Karpas-422 (cell line): ENCODE measurements at places on chromosomes 2 and 18. TPM values are rescaled to one million over a fixed set of nuclear protein-coding genes. Genes with fewer than 3 reads are reported as not detected.

- no peaks in the 10 kb centered on the region for H3K27me3 ChIP-seq
- no peak for DNase-seq
- no peaks in the 10 kb centered on the region for H3K4me1 ChIP-seq
- no peak overlapping the region for H3K4me3 ChIP-seq
- H3K36me3 ChIP-seq = no peaks in the 10 kb centered on the region
Measured at GRCh38 chr2:164479460-164479859, 141.8 kb downstream of the GRB14 start.

DNA sequence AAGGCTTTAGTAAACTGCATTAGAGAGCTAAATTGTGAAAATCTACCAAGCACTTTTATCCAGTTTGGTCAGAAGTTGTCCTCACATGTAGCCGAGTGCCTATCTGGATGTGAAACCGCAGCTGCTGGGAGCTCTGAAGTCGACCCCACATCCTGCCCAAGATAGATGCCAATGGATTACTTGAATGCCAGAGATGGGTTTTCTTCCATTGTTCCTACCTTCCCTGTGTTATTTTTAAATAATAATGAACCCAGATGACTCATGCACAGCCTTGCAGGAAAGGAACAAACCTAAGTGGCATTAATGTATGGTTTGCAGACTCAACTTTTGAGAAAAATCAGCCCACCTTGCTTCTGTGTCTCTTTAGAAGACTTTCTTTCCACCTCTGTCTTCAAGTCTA is 408.5 kb downstream of the FBXO15 start:
- no peaks in the 10 kb centered on the region for H3K27me3 ChIP-seq
- no peak overlapping the region for H3K27ac ChIP-seq
- no peaks in the 10 kb centered on the region for H3K4me1 ChIP-seq
- no peak overlapping the region for H3K4me3 ChIP-seq

GRCh38 chr2:204468746-204469429 is 76.4 kb upstream of the PARD3B start:
- H3K27me3 ChIP-seq = no peaks in the 10 kb centered on the region
- H3K36me3 ChIP-seq = no peaks in the 10 kb centered on the region
- no peak for DNase-seq
- H3K27ac ChIP-seq = no peak overlapping the region
- no peak overlapping the region for H3K4me3 ChIP-seq

GRCh38 chr2:235960011-235960715 is 208.0 kb downstream of the GBX2 start:
- H3K27ac ChIP-seq = no peak overlapping the region
- no peaks in the 10 kb centered on the region for H3K36me3 ChIP-seq
- H3K27me3 ChIP-seq = no peaks in the 10 kb centered on the region
- no peak for DNase-seq

DNA sequence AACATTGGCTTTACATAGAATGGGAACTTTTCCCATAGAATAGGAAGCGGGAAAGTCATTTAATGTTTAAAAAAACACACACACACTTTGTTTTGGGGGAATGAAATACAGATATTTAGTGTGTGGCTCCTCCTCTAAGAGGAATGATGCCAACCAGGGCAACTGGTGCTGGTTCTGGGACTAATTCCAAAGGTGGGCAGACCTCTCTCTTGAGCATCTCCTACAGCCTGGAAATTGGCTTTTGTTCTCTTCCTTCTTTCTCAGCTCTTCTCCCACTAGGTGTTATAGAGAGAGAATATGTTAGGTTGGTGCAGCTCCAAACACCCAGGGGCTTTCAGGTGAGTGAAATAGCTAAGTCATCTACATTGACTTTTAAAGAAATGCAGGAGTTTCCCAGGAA is 190.1 kb downstream of the RAD51AP2 start:
- DNase-seq = no peak
- H3K27me3 ChIP-seq = no peaks in the 10 kb centered on the region
- no peak overlapping the region for H3K4me3 ChIP-seq
- no peaks in the 10 kb centered on the region for H3K36me3 ChIP-seq

- H3K36me3 ChIP-seq = no peaks in the 10 kb centered on the region
- H3K4me1 ChIP-seq = no peaks in the 10 kb centered on the region
- H3K27ac ChIP-seq = no peak overlapping the region
- DNase-seq = no peak
- no peak overlapping the region for H3K4me3 ChIP-seq
- no peaks in the 10 kb centered on the region for H3K27me3 ChIP-seq
Measured at GRCh38 chr2:157603198-157603597, 25.5 kb downstream of the ACVR1C start.

GRCh38 chr18:6557057-6557769 is 142.5 kb upstream of the L3MBTL4 start:
- H3K27me3 ChIP-seq = no peaks in the 10 kb centered on the region
- H3K4me3 ChIP-seq = no peak overlapping the region
- H3K4me1 ChIP-seq = no peaks in the 10 kb centered on the region

DNA sequence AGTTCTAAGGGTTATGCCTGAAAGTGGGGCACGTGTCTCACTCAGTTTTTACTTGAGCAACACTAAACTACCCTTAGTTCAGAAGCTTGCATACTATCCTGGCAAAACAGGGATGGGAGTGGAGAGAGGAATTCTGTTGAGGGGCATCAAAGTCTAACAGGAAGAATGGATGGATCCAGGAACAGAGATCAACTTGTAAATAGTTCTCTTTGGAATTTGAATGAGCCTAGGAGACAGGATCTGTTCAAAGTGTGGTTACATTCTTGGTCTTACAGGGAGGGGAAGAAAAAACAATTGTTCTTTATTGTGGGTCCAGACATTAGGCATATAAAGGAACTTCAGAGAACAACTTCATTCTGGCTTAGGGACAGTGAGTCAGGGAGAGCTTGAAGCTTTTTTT is 560.2 kb downstream of the CNTNAP5 start:
- H3K4me1 ChIP-seq = peaks cover 6% of the 10 kb centered on the region
- H3K27ac ChIP-seq = no peak overlapping the region
- no peaks in the 10 kb centered on the region for H3K36me3 ChIP-seq
- no peak for DNase-seq

DNA sequence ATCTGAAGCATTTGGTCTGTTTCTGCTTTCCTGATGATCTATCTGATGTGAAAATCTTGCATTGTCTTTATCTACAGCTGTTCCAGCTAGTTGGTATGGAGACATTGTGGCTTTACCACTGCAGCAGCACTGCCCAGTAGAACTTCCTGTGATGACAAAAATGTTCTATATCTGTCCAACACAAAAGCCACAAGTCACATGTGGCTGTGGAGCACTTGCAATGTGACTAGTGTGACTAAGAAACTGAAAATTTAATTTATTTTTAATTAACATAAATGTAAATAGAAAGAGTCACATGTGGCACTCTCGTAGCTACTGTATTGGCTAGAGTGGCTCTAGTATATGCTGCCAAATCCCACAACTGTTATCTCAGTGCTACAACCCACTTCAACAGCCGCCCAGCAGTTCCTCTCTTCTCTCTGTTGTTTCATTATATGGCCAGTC is 425.7 kb downstream of the SETBP1 start:
- no peak overlapping the region for H3K4me3 ChIP-seq
- H3K27ac ChIP-seq = peak overlapping the region; percentile 50
- no peaks in the 10 kb centered on the region for H3K36me3 ChIP-seq
- H3K4me1 ChIP-seq = peaks cover 54% of the 10 kb centered on the region
- DNase-seq = peak; percentile 42

GRCh38 chr2:226378753-226379705 is 420.6 kb downstream of the IRS1 start:
- H3K27ac ChIP-seq = no peak overlapping the region
- DNase-seq = no peak
- no peaks in the 10 kb centered on the region for H3K36me3 ChIP-seq
- no peaks in the 10 kb centered on the region for H3K27me3 ChIP-seq
- H3K4me1 ChIP-seq = no peaks in the 10 kb centered on the region

DNA sequence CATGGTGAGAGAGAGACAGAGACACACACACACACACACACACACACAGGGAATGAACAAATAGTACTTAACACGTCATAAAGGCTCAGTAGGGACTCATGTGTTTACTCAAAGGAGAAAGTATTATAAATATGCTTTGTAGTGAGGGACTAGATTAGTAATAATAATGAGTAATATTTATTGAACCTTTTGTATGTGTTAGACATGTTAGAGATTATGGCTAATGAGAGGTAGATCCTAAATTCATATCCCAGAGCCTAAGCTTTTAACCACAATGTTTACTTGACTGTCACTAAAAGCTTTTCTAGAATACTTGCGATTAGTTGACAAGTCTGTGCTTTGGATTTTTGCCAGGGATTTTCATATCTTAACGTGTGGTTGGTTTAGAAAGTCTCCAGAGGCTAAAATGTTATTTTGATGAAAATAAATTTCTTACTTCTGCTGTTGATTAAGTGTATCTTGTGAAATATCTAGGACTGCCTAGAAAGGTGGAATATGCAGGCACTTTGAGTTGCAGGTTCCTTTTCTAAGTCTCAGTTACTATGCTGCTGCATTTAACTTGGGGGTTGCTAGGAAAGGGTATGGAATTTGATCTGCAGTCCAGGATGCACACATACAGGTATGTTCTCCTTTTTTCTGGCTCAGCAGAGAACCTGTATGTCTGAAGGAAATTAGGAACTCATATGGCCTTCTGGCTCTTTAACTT is 64.5 kb downstream of the UBR3 start:
- H3K27me3 ChIP-seq = no peaks in the 10 kb centered on the region
- no peak for DNase-seq

Gene ARHGAP15
- 65.6 and 82.8 TPM in 2 replicates for total RNA-seq

Gene TWIST2
- total RNA-seq = 0.67 TPM in 1 of 2 replicates, not detected in the other

Gene EVX2
- total RNA-seq = not detected in 2 replicates

Gene PCARE
- not detected in 2 replicates for total RNA-seq

Gene UPP2
- total RNA-seq = not detected in 2 replicates

Gene KIAA2012
- total RNA-seq = 0.29 and 0.89 TPM in 2 replicates

Gene MYO5B
- total RNA-seq = 0.97 TPM in 1 of 2 replicates, not detected in the other

Gene CNOT11
- 39.5 and 78.2 TPM in 2 replicates for total RNA-seq

Gene PGAP1
- 6.5 and 22.4 TPM in 2 replicates for total RNA-seq

Gene SMARCAL1
- total RNA-seq = 18.0 and 23.7 TPM in 2 replicates

Gene TMEM127
- total RNA-seq = 17.7 and 21.9 TPM in 2 replicates
